ENCODE measurements at places on chromosomes 16 and 17.

GRCh38 chr17:9811086-9811485, 10.8 kb downstream of the GSG1L2 start:
- no peak for DNase-seq

DNA sequence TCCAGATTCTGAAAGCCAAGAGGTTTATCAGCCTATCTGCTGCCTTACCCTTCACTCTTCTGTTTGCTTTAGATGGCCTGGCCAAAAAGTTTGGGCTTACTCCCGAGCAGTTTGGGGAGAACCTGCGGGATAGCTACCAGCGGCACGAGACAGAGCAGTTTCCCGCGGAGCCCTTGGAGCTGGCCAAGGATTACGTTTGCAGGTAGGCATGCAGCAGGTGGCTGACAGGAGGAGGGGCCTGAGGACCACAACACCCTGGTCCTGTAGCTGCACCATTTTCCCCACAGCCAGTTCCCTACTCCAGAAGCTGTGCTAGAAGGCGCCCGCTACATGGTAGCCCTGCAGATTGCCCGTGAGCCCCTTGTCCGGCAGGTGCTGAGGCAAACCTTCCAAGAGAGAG, 20.6 kb downstream of the SUPT6H start:
- no peak for DNase-seq

DNA sequence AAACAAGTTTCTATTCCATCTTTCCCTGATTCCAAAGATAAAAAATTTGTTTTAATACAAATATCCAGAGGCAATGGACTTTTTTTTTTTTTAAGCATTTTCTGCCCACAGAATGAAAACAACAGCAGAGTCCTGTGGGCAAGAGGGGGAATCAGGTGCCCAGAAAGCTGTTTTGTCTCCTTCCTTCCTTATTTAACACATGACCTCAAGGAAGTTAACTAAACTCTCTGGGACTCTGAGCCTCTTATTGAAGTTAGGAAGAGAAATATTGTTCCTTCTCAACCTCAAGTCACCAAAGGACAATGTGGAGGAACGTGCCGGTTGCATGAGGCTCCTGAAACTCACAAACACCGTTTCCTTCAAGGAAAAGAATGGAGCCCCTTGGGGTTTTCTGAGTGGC, 34.9 kb downstream of the LITAF start:
- DNase-seq = no peak

- no peak for DNase-seq
These were observed 4.1 kb downstream of the MRPS7 start for GRCh38 chr17:75265614-75266315.

- no peak for DNase-seq
These were observed 1.2 kb downstream of the QPRT start for GRCh38 chr16:29680180-29680598.

DNA sequence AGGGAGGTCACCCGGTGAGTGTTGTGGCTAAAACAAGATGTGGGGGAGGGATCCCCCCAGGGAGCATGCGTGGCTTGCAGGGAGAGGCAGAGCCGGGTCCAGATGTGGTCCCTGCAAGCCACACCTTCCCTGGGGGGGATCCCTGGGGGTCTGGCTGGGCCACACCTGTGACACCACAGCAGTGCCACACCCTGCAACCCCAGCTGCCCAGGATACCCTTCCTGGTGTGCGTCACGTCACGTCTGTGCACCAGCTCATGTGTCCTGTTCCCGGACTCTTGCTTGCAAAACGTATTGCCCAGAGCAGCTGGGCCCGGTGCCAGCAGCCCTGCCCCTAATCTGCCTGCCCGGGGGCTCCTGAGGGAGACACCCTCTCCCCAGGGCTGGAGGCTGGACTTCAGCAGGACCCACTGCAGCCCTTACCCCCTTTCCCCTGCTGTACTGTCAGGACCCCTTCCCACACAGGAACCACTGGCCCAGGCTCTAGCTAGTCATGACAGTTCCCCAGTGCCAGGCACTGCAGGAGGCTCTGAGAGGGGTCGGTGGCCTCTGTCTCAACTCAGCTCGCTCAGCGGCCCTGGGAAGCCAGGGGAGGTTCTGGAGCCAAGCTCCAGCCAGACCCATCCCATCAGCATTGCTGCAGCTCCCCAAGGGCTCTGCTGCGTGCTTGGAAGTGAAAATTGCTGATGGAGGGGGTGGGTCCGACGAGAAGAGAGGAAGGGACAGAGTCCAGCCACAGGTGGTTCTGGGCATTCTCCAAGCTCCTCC, 25.8 kb upstream of the ACSF3 start:
- DNase-seq = no peak

DNA sequence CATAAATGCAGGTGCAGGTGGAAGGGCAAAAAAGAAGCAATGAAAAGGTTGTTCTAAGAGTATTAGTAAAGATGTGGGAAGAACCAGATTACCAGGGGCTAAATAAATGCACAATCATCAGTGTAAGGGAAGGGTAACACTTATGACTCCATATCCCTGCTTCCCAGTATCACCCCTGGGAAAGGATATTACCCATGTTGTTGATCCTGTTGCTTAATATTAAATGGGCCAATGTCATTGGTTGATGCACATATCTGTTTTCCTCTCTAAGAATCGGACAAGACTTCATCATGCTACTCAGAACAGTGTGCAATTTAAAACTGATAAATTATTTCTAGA, 34.7 kb upstream of the ABCA6 start:
- no peak for DNase-seq

- no peak for DNase-seq
These were observed 55.4 kb downstream of the COPRS start for GRCh38 chr17:31803494-31804213.

GRCh38 chr17:61459939-61460718, 7.9 kb downstream of the TBX4 start:
- no peak for DNase-seq

GRCh38 chr17:79812353-79813258, 15.7 kb upstream of the CBX8 start:
- DNase-seq = no peak
